ENCODE measurements at places on chromosomes 6 and 20.
A peak's percentile ranks its signal among the peaks of the same experiment; 100 is the strongest.

DNA sequence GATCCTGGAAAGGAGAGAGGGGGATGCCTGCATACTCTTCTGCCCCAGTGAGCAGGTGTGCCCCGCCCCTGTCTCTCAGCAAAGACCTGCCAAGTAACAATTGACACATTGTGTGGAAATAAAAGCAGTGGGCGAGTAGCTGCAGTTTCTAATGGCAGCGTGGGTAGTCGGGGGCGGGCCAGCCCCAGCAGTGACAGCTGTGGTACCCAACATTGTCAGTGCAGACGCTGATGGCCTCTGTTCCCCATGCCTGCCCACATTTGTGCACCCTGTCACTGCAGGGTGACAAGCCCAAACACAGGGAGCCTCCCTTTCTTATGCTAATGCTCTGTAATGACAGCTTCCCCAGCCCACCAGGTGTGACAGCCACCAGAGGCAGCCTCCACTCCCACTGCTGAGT is 491.7 kb downstream of the DHX35 start:
- DNase-seq: peak; percentile 2

DNA sequence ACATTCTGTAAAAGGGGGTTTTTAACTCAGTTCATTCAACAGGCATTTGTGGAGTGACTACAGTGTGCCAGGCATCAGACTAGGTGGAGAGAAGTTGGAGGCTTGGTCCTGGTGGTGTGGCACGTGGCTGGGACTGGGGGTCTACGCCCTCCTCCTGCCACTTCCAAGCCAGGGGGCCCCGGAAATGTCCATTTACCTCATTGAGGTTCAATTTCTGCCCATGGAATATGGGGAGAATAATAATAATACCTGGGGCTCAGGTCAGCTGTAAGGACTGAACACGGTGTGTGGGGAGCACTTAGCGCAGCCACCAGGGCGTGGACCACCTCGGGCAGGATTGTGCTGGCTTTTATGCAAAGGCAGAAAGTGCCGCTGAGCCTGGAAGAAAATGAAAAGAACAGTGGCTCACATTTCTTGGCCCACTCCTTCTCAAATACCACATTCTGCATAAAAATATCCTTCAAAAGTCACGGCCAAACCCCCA is 229.4 kb downstream of the ANKRD60 start:
- no peak for DNase-seq

- DNase-seq: peak; percentile 54
These were observed 26.2 kb downstream of the CCN2 start for GRCh38 chr6:131924881-131925474.

- DNase-seq: no peak
These were observed 83.1 kb downstream of the SYNJ2 start for GRCh38 chr6:158064725-158065251.

GRCh38 chr6:139753198-139753861 is 378.9 kb upstream of the CITED2 start:
- DNase-seq: no peak

GRCh38 chr20:7250337-7250736 is 482.9 kb downstream of the BMP2 start:
- no peak for DNase-seq

- no peak for DNase-seq
These were observed 292 bp upstream of the MTCL3 start for GRCh38 chr6:127519469-127519785.

DNA sequence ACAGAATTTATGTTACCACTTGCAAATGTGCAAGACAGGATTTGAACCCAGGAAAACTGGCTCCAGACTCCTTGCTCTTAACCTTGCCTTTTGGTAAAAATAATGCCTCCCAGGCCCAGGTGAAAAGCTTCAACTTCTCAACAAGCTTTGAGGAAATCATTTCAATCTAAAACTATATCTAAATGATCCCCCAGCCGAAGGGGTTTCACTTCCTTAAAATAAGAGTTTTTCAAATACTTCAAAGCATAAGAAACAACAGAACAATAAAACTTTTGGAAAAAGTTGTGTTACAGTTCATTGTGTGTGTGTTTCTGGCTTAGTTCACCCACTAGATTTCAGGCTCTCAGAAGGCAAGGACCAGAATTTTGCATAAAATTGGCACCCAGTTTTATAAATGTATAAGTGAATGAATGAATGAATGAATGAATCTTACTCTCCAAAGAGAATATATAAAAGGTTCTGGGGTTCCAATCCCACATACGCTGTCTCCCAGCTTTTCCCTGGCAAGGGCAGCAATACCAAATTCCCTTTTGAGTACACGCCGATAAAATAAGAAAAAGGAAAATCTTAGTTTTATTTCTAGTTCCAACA is 5.4 kb downstream of the OR2H2 start:
- DNase-seq: no peak

- peak; percentile 84 for DNase-seq
These were observed 1.1 kb upstream of the RNF182 start for GRCh38 chr6:13923527-13924145.

- no peak for DNase-seq
These were observed 84.8 kb downstream of the TRMT11 start for GRCh38 chr6:126071000-126071647.

- peak; percentile 34 for DNase-seq
These were observed 40.4 kb upstream of the BPIFA2 start for GRCh38 chr20:33127422-33128097.

DNA sequence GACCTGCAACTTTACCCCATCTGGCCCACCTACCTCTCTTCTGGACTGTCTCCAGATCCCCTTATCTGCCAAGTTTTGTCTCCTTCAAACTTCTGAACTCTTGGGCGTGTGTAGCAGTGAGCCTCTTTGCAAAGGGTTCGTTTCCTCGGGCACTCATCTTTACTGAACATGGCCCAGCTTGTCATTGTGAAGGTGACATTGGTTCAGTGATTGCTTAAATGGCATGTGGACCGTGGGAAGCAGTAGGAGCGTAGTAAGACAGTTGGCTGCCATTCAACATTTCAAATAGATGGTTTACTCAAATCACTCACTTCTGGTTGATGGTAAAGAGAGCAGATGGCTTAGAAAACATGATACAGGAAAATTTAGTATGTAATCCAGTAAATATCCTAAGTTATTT is 34.8 kb upstream of the KIF25 start:
- no peak for DNase-seq

- no peak for DNase-seq
These were observed 55.0 kb downstream of the COL12A1 start for GRCh38 chr6:75150685-75151412.

- peak; percentile 60 for DNase-seq
These were observed 232.9 kb downstream of the BCKDHB start for GRCh38 chr6:80339421-80339820.

- DNase-seq: no peak
These were observed at the start of gene SPINT3 for GRCh38 chr20:45515147-45515913. TSS of gene SPINT3 (minus strand) at chr20:45515622. CDS start at chr20:45515608, 14 bp downstream.

DNA sequence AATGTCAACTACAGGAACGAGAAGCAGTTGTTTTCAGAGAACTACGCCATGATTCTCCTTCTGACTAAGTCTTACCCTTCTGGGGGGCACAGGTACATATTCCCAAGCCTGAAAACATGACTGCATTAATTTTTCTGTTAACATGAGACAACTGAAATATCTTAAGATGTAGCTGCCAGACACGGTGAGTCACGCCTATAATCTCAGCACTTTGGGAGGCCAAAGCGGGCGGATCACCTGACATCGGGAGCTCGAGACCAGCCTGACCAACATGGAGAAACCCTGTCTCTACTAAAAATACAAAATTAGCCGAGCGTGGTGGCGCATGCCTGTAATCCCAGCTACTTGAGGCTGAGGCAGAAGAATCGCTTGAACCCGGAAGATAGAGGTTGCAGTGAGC is 21.7 kb downstream of the TBC1D20 start:
- no peak for DNase-seq

DNA sequence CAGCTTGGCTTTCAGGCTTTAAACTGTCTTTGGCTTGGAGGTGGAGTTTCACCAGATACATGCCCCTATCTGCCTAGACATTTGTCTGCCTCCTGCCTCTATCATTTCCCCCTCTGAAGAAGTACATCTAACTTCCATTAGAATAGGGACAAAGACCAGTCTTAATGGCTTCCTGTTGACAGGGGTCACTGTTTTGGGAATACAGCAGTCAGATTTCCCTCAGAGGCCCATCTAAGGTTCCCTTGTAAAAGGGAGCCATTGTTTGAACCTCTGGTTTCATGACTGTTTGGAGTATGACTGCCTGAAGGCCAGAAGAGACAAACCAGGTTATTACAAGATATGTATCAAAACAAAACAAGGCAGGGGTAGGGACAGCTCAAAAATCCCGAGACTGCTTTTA is 665.7 kb upstream of the GJE1 start:
- DNase-seq: no peak

GRCh38 chr6:84801250-84801649 is 36.9 kb upstream of the TBX18 start:
- no peak for DNase-seq
